NCI-H460 (cell line): ENCODE measurements at places on chromosomes 7 and 10.

- DNase-seq, result no peak
Observed at GRCh38 chr10:108688314-108688713, 1235.0 kb downstream of the XPNPEP1 start.

DNA sequence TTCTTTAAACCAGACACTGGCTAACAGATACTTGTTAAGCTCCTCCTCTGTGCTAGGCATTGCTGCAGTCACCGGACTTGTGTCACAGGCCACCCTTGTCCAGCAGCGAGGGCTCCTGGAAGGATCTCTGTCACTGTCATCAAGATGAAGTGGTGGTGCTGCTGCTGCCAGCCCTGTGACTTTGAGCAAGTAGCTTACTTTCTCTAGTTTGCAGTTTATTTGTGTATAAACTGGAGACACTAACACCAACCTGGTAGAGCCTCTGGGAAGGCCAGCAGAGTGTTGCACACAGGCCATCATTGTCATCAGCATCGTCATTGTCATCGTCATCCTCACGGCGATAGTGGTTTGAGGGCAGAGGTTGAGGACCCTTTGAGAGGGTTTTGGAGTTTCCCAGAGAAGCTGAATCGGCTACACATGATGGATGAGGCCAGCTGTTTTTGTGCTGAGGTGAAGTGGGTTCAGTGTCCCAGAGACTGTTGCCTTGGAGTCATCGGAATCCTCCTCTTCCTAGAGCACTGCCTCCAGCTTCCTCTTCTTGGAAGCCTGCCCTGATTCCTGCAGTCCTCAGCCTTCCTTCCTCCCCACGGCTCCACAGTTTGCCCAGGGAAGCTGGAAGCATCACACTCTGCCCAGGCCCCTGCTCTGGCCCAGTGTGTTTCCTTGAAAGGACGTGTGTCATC is 128.4 kb downstream of the GRK5 start:
- no peak for DNase-seq

DNA sequence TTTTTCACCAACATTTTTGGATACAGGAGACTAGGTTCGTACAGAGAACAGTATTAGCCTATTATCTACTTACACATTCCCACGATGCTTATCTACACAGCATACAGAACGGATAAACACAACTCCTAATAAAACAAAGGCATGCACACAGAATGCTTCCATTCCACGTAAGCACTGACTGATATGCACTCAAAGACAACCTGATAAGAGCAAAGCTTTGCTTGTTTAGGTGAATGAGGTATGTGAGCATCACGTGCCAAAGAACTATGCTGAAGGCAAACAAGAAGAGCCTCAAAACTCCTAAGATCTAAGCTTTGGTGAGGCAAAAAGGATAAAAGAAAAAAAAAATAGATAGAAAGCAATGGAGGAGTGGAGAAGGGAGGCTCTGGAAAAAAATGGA is 413.5 kb upstream of the LRRN3 start:
- no peak for DNase-seq

- DNase-seq, result no peak
Observed at GRCh38 chr7:82441669-82442478, 1.7 kb downstream of the CACNA2D1 start.

- DNase-seq, result no peak
Observed at GRCh38 chr10:8586504-8586903, 532.0 kb downstream of the GATA3 start.

GRCh38 chr7:117769085-117769484 is 104.2 kb downstream of the CTTNBP2 start:
- no peak for DNase-seq

DNA sequence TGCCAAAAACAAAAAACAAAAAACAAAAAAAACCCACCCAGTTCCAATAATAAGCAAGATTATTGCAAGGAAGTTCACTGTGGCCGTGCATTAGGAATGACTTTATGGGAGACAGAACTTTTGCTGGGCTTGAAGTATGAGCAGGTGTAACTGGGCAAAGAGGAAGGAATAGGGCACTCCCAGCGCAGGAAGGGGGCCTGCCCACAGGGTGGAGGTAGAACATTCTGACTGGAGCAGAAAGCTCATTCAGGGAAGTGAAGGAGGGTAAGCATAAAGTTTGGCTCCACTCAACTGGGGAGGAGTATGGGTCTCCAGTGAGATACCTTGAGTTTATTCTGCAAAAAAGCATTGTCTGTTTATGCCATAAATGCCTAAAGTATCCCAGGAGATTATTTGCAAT is 42.1 kb upstream of the WIPF3 start:
- DNase-seq, result no peak

DNA sequence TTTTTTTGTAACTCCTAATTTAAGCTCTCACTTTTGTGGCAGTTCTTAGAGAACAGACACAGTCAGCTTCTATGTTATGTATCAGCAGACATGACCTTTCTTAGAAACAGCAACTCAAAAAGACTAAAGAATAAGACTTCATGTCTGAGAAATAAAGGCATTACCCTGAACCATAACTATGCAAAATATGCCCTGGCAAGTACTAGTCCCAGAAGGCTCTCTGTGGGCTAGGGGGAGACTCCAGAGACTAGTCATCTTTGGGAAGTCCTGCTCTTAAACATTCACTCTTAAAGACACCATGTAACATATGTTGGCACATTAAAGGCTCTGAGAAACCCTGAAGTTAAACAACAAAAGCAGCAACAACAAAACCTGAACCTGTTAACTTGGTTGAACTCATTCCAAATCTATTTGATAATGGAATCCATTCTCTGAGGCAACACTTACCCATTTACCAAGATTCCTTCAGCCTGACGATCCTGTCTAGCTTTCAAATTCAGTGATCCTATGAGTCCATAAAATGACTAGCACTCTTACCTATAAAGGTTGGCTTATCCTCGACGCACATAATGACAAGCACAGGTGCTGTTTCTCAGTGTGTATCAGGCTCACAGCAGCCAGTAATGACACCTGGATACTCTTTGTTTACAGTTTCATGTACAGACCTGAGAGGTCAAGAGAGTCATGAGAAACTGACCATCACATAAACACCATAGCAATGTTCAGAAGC is 62.3 kb downstream of the OSBPL3 start:
- no peak for DNase-seq

GRCh38 chr10:62589689-62590088 is 214.8 kb upstream of the ADO start:
- no peak for DNase-seq
